ENCODE measurements at places on chromosomes 12 and 14.

- no peak for DNase-seq
Observed at GRCh38 chr12:69919495-69919894, 94.5 kb downstream of the MYRFL start.

- DNase-seq = no peak
Observed at GRCh38 chr14:105793836-105794235, 267.5 kb downstream of the TMEM121 start.

DNA sequence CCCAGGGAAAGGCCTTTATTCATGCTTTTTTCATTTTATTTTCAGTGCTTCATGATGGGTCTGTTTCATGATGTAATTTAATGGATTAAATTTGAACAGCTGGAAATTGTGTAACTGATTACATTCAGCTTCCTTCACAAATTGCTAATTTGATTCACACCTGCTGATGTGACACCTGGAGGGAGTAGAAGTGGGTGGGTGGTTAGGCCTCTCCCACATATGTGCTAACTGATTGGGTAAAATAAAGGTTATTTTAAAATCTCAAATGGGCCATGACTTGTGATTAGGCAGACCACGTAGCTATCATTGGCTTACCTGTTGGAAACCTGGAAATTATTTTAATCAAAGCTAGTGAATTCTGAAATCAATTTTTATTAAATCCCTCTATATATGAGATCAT, 142.1 kb downstream of the GXYLT1 start:
- no peak for DNase-seq

DNA sequence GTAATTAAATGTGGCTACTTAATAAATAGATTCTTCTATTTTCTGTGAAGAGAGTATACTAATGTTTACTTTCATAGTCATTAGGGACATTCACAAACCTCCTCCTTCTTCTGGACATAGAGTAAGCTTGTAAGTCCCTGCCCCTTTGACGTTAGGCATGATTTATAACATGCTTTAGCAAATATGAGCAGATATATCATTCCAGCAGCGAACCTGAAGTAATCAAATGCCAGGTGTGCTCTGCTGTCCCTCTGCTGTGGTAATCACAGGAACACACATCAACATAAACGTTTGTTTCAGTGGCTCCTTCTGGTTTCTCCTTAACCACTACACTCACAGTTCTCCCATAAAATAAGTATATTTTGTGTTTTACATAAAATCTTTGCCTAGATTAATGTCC, 961.8 kb downstream of the FLRT2 start:
- no peak for DNase-seq

DNA sequence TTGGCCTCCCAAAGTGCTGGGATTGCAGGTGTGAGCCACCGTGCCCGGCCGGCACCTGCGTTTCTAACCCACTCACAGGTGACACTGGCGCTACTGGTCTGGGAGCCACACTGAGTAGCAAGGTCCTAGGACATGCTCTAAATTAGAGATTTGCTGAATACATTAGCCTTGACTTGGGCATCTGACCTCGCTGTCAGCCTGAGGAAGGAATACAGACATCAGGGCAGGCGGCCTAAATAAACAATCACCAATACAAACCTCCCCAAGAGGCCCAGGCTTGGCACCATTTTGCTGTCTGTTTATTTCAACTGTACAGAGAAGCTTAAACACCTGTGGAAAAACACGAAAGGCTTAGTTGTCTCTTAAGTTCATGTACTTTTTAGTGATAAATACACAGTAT, 27.5 kb downstream of the P2RX4 start:
- DNase-seq = no peak

DNA sequence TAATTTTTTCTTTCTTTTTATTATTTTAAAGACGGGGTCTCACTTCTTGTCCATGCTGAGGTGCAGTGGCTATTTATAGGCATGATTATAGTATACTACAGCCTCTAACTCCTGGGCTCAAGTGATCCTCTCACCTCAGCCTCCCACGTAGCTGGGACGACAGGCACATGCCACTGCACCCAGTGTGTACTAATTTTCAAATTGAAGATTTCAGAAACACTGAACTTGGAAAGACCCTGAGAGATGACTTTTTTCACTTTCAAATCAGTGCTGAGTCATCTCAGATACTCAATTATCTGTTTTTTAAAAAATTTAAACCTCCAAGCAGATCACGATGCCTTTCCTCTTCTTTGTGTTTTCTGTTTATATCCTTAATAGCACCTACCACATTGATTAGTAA, 53.7 kb upstream of the COCH start:
- no peak for DNase-seq

DNA sequence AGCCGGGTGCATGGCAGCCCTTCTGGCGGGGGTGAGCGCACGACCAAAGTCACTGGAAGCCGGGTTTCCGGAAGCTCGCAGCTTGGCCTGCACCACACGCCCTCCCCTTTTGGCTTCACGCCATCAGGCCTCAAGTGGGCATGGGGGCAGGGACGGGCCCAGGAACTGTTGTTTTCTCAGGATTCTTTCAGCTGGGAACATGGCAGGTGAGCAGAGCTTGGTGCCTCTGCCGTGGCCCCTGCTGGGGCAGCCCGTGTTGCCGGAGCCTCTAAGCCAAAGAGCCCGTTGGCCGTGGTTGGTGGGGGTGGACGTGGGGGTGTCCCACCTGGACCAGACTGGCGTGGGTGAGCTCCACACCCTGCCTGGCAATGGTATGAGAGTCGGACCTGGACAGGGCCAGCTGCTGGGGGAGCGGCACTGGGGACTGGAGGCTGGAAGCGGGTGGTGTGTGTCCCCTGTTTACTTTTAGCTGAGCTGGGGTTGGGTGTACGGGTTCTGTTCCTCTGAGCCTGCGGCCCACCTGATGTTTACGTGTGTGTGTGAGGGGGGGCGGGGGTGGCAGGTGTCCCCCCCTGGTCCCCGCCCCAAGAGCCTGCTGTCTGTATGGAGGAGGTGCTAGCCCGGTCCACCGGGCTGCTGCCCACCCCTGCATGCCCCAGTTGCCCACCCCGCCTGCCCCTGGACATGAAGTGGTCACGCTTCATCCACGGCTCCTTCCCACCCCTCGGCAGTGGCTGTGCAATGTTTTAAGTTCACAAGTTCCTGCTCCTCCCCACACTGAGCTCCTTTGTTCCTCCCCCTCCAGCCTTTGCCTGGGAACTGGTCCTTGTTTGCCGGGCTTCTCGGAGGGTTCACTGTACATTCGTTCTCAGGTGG, 28.7 kb upstream of the PLD4 start:
- DNase-seq = peak; percentile 19

DNA sequence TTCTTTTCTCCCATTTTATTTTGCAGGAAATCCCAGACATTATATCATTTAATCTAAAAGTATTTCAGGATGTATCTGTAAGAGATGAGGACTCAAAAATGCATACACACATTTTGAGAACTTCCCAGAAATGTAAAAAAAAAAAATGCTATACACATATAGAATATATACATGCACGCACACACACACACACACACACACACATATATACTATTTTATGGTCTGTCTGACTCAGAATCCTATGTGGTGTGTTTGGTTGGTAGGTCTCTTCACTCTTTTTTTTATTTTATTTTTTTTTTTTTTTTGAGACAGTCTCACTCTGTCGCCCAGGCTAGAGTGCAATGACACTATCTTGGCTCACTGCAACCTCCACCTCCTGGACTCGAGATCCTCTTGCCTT, 65.5 kb downstream of the FBXO34 start:
- DNase-seq = no peak

DNA sequence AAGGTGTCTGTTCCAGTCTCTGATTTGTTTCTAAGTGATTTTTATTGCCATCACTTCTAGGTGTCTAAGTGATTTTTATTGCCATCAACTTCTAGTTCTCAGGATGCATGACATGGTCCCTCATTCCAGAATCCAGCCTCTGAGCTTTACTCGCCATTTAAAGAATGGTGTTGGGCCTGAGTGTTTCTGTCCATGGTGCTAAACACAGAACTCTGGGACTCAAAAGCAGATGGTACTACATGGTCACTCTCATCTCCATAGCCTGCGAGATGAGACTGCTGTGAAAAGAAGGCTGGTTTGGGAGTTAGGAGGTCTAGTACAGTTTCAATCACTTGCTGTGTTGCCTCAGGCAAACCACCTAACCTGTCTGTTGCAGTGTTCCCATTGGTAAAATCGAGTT, 276.6 kb downstream of the NRXN3 start:
- DNase-seq = no peak

GRCh38 chr12:50252977-50253602, 30.2 kb downstream of the LIMA1 start:
- DNase-seq = no peak

- no peak for DNase-seq
Observed at GRCh38 chr14:22872033-22872832, 693 bp downstream of the LRP10 start.

DNA sequence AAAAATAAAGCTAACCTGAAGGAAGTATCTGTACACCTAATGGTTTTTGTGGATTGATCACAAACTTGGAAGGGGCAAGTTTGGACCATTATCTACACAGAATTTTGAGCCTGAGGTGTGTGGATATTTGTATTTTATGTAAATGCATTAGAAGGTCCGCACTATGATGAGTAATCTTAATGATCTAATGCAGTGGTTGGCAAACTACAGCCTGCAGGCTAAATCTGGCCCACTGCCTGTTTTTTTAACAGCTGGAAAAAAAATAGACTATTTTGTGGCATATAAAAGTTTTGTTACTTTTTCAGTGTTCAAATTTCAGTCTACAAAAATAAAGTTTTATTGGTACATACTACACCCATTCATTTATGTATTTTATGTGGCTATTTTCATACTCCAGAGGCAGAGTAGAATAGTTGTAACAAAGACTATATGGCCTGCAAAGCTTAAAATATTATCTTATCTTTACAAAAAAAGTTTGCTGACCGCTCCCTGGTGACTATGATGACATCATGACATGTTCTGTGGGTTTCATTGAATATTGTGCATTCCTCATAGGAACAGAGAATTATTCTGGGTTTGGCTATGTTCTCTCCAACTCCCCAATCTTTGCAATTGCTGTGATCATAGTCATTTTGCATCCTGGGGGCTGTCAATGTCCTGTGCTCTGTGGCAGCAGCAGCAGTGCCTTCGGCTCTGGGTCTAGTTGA, 962.6 kb upstream of the FBXO33 start:
- no peak for DNase-seq

GRCh38 chr14:57818511-57818910, 47.4 kb downstream of the SLC35F4 start:
- DNase-seq = no peak

GRCh38 chr12:75812271-75813018, 219.1 kb downstream of the PHLDA1 start:
- DNase-seq = no peak

DNA sequence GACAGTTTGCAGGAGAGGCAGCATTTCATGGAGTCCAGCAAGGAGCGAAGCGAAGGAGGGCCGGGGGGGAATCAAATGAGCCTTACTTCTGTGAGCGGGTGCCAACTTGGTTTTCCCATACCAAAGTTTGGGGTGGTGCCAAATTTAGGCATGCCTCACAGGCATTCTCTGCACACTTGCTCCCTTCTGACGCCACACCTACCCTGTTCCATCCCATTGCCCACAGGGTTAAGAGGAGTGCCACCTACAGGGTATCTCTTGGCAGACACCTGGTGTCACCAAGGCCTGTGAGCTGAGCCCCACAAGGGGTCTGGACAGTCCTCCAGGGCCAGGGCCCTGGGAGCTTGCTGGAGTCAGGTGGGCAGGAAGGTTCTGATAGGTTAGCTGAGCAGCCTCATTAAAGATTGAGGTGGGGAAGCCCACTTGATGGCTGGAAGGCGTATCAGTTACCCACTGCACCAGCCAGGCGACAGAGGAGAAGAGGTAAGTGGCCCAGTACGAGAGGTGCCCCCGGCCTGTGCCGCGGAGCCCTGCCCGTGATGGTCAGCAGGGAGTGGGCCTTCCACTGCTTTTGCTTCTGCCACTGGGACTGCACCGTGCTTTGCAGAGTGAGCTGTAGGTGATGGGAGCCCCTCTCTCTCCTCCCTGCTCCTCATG, 45.2 kb downstream of the DEGS2 start:
- DNase-seq = no peak

DNA sequence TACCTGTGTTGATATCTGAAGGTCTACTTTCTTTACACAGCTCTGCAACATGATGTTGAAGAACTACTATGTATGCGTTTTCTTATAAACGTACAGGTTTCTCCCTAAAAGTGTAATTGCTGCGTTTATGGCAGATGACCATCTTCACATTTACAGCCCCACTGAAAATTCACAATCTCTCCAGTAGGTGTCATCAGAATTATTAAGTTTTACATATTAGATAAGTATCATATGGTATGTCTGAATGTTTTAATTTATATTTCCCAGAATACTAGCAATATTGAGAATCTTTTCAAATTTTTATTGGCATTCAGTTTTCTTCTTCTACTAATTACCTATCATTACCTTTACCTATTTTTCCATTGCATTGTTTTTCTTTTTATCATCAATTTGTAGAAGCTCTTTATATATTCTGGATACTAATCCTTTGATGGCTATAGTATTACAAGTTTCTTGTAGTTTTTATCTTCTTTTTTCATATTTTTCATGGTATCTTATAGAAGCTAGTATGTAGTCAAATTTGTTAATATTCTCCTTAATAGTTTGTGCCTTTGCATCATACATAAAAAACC, 123.5 kb downstream of the CAPZA3 start:
- DNase-seq = no peak

DNA sequence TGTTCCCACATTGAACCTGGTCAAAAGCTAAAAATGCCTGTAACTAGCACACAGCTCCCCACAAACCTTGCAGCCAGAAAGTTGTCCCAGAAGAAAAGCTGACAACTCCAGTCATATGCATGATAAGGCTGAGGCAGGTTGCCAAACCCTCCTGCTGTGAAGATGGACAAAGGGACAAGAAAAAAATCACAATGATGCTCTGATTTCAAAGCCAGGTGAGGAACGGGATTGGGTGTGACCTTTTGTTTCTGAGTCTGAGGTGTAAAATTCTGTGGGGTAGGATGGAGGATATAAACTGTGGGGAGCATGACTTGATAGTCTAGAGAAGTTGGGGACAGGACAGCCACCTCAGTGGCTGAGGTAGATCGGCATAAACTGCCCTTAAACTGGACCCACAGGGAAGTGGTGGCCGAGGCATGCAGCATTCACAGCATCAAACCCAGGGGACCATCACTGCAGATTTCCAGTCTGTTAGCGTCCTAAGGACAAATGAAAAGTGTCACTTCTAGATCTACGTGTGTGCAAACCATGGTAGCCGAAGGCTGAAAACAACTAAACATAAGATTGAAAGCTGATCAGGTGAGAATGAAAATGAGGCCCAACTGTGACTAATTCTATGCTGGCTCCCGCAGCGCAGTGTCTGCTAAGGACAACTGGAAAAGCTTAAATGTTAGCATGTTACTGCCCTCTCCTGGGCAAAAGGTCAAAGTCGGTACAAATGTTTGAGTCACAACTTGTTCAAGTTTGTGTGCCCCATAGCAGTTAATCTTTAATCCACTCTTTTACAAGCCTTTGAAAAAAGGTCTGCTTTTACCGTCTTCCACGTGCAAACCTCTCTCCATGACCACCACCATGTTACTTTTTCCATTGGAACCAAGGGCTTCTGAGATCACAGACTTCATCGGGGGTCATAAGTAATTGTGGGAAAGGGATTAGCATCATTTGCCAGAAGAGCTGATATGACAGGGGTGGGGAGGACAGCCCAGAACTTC, 39.8 kb downstream of the GRIN2B start:
- DNase-seq = no peak

GRCh38 chr14:76501156-76501720, 125.3 kb downstream of the ESRRB start:
- DNase-seq = no peak

All from GM12892 (cell line).